ENCODE measurements at places on chromosomes 6 and 20.
A peak's percentile ranks its signal among the peaks of the same experiment; 100 is the strongest.

DNA sequence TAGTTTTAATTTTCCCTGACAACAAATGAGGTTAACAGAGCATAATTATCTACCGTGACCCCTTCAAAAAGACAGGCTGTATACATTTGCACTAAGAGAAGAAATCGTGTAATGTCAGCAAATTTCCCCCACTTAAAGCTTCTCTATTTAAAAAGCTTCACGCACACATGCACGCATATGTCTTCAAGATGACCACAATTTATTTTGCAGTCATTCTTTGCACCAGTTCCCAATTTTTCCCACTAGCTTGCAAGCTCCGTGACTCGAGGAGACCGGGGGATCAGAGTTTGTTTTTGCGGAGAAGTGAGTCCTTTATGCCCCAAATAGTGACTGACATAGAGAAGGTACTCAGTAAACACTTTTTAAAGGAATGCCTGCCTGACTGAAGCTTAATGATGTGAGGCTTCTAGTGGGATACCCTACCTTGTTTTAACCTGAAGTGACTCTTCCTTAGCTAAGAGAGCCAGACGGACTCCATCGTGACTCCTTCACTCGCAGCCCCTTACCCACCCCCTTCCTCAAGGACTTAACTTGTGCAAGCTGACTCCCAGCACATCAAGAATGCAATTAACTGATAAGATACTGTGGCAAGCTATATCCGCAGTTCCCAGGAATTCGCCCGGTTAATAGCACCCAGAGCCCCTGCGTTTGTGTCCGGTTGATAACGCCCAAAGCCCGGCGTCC is 9.3 kb upstream of the NQO2 start:
- DNase-seq = peak; percentile 29

- DNase-seq = no peak
Measured at GRCh38 chr6:110114004-110114403, 65.5 kb downstream of the WASF1 start.

GRCh38 chr6:132819405-132820161 is 5.2 kb downstream of the RPS12 start:
- DNase-seq = no peak

GRCh38 chr6:136344420-136344819 is 54.8 kb upstream of the BCLAF1 start:
- DNase-seq = no peak

DNA sequence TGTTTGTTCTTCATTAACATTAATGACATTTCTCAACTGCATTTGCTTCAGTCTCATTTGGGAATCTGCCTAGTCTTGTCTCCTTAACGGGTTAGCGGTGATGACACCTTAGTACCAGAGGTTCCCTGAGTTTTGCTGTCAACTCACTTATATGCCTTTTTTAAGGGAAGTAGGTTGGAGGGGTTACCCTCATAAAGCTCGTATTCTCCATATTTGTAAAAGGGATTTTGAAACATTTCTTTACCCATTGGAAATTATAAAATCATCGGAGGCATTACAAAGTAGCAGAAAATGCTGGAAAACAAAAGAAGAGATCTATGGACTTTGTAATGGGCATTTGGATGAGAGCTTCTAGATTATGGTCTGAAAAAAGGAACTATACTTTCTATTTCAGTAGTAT is 88.7 kb upstream of the PRDM1 start:
- DNase-seq = no peak

DNA sequence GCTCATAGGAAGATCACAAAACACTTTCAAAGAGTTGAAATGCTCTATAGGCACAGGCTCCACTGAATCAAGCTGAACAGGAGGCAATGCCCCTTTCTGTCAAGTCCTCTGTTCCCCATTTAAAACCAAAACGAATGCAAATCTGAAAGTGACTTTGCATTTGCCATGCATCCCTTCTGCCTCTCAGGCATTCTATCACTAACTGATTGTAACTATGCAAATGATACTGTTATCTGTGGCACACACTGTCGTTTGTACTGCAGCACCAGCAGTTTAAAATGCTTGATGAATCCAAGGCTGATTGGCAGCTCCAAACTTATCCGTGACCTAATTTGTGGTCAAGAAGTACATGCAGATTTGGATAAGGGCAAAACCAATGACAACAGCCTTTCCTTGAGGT is 1067.5 kb upstream of the MAP3K7 start:
- DNase-seq = peak; percentile 50

- no peak for DNase-seq
Measured at GRCh38 chr6:65157025-65157424, 550.0 kb downstream of the EYS start.

- no peak for DNase-seq
Measured at GRCh38 chr6:117414770-117415169, 11.0 kb downstream of the ROS1 start.

DNA sequence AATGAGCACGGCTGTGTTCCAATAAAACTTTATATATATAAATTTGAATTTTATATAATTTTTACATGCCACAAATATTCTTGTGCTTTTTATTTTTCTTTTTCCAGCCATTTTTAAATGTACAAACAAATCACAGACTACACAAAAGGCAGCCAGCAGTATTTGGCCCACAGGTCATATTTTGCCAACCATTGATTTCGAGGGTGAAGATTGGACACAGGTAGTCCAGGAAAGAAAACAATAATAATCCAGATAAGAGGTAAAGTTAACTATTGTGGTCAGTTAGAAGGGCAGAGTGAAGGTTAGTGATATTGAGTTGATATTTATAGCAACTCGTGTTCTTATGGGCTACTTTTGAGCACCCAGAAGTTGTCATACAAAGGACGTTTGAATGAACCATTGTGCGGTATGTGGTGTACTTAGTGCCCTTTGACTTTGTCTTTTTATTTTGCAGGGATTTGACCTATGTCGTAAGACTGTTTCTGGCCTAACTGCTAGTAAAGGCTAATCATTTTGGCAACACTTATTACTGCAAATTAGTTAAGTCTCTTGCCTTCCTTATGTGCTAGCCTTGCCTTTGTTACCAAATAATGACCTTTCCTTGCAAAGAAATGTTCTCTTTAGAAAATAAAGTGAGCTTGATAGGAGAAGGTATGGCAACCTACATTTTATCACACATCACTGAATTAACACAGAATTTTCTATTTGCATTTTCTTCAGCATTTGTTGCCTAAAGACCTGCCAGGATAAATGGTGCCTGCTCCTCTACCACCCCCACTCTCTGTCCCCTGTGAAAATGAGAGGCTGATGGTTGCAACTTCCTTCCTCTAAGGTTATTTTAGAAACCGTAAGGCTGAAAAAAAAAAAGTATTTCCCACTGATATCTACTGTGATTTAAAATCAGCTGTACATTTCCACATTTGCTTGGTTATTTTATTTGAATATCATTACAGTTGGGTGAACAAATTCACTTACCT is 493.9 kb upstream of the SOX4 start:
- no peak for DNase-seq

DNA sequence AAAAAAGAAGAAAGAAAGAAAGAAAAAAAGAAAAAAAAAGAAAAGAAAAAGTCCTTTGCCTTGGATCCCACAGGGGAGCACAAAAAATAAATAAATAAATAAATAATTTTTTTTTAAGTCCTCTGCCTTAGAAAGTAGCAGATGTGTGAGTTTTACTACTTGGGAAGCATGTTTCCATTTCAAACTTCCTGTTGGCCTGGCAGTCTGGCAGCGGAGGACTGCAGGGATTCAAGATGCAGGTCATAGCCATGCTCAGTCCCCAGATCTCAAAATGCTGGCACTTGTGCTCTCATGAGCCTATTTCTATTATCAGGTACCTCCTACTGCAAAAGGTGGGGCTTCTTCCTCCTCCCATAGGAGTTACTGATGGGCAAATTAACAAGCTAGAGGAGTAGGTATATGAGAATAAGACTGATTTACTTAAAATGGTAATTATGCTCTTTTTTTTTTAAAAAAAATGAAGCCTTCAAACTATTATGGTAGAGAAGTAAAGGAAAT is 54.2 kb upstream of the MAP7 start:
- no peak for DNase-seq

DNA sequence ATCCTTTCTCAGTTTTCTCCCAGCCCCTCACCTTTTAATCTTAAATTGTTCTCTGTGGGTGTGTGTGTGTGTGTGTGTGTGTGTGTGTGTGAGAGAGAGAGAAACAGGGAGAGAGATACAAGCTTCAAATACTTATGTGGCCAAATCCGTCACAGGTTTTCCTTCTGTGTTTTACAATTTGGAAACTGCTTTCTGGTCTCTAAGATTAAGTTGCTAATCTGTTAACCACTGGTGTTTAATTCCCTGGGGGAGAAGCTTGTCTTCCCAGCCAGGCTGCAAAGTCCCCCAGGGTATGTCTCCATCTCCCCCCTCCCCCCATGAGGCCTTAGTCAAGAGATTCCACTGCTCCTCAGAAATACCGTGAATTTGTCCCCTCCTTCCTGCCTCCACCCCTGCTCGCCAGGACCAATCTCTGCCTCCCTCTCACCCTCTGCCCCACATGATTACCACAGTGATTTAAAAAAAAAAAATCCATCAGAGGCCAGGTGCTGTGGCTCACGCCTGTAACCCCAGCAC is 49.0 kb downstream of the RIPOR3 start:
- DNase-seq = no peak

DNA sequence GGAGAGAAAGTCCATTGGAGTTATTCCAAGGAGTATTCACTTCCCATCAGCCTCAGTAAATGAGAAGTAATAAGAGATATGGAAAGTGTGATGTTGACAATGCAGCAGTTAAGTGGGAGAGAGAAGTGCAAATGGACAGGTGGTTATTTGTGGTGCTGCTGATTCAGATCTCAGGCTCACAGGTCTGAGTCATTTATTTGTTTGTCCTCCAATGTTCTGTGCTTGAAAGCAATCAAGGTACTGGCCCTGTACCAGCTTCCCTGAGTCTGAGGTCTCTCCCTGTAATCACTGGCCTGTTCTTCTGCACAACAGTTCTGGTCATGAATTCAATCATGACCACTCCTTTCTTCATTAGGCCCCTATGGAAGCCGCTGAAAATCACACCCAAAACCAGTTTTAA is 827.7 kb downstream of the MAFB start:
- no peak for DNase-seq

GRCh38 chr20:20096421-20096820 is 44.1 kb downstream of the CFAP61 start:
- DNase-seq = no peak

GRCh38 chr6:147808640-147809039 is 300.1 kb downstream of the SAMD5 start:
- DNase-seq = no peak

All from caudate nucleus (tissue), 63 donors.